ENCODE measurements at places on chromosomes 1 and 21.

GRCh38 chr1:110200666-110201065 lies 9.4 kb upstream of the KCNC4 start:
- ATAC-seq: no peak

DNA sequence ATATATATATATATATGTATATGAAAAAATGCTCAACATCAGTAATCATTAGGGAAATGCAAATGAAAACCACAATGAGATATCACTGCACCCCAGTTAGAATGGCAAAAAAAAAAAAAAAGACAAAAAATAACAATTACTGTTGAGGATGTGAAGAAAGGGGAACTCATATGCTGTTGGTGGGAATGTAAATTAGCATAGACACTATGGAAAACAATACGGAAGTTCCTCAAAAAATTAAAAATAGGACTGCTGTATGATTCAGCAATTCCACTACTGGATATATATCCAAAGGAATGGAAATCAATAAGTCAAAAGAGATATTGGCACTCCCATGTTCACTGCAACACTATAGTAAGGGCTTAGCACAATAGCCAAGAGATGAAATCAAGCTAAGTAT lies 41.5 kb upstream of the CTBS start:
- ATAC-seq: no peak

DNA sequence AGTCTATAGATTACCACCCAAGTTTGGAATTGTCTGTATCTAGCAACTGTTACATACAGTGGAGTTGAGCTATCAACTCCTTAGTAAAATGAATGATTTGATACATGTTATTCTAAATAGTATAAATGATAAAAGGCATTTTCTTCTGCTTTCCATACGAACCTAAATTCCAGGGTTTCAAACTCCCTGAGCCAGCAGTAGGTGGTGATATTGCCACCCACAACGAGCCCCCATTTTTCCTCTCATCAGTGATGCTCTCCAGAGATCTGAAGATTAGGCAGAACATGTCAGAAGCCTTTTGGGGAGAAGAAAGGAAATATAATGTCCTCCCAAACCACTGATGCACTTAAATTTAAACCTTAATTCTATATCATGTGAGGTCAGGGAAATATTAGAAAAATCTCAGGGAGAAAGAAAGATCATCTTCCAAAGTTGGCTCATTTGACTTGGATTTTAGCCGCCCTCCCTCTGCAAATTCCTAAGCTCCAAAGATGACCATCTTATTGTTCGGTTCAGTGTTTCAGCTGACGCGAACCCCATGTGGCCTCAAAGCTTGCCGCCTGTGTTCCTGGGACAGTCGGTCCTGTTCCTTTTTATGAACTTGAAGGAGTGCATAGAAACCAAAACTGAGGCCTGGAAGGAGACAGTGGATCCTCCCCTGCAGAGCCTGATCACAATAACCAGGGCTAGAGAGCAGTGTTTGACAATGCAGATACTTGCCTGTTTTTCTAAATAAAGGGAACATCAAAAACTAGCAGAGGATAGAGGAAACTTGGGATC lies 2.3 kb downstream of the EVA1C start:
- ATAC-seq: no peak

DNA sequence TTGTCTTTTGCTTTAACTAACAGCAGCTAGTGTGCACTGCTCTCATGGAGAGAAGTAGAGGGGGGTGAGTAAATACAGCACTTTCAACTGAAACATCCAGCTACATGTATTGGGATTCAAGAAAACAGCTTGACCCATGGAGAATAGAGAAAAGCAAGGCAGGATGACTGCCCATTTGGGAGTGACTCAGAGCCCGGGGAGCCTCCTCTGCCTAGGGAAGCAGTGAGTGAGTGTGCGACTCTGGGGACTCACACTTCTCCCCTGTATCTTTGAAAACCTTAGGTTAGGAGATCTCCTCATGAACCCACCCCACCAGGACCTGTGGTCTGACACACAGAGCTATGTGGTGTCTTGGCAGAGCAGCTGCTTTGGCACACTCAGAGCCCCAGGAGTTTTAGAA lies 82.0 kb upstream of the PTGFR start:
- no peak for ATAC-seq

GRCh38 chr1:202240956-202241355 lies 47.4 kb downstream of the LGR6 start:
- no peak for ATAC-seq

DNA sequence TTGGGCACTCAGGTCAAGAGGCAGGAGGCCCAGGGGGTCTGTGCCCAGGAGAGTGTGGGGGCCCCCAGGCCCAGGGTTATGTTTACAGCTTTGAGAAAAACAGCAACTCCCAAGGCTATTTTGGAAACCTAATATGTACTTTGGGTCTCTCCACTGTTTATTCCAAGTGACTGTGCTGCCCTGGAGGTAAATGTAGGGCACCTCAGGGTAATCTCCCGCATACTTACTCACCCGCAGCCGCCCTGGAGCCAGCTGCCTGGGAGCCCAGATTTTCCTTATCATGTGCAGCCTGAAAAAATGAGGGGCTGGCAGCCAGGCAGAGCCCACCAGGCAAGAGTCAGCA lies 20.0 kb downstream of the IFFO2 start:
- no peak for ATAC-seq

DNA sequence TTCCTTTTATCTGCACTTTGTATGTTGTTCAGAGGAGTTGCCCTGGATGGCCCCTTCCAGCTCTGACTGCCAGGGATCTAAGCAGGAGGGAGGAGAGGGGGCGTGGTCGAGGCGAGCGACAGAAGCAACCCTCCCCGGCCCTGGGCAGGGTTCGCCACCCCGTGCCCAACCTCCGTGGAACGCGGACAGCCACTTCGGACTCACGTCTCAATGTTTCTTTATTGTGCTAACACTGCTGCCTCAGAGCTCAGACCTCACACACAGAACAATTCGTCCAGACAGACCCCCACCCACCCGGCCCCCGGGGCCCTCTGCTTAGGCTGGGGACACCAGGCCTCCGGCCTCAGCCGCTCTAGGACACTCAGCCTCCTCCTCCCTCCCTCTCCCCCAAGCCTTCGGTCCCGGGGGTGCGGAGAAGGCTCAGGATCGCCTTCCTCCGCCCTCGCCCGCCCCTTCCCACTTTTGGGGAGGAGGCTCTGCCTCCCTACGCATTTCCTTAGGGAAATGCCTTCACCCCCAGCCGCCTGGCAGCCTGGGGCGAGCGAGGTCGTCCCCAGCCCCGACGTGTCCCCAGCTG lies 8.3 kb downstream of the VSIG8 start:
- peak; percentile 12 for ATAC-seq

DNA sequence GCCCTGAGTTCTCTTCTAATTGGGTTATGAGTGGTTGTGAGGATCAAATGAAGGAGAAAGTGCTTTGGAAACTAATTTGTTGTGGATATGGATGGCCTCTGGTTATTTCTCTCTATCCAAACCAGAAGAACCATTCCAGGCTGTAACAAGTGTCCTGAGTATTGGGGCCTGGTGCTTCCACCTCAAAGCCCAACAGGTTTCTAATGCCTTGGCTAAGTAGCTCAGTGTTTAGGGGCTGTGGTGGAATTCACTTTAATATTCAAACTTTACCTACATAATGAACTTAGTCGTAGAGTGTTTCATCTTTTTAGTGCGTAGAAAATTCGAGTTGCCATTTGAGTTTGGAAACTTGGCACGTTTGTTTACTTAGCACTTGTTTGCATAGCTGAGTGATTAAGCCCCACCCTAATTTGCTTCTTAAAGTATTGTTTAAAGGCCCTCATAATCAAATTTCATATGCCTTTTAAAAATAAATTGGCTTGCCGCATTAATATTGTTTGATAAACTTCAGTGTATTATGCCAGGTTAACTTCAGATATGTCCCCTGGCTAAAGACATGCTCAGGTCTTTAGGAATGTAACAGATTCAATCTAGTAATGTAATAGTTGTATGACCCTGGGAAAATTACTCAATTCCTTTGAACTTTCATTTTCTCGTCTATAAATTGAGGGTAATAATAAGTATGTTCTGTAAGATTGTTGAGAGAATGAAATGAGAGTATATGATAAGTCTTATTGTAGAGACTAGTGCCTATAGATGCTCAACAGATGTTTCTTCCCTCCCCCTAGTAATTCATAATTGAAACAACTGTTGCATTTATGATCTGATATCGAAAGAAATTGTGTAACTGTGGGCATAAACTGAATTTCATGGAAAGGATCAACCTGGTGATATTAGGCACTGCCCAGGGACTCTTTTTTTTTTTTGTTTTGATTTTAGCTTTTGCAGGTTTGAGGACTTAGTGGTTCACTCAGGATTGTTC lies 1.6 kb downstream of the AGO4 start:
- ATAC-seq: no peak

GRCh38 chr1:161705537-161705936 lies 1.5 kb upstream of the FCRLA start:
- ATAC-seq: no peak

DNA sequence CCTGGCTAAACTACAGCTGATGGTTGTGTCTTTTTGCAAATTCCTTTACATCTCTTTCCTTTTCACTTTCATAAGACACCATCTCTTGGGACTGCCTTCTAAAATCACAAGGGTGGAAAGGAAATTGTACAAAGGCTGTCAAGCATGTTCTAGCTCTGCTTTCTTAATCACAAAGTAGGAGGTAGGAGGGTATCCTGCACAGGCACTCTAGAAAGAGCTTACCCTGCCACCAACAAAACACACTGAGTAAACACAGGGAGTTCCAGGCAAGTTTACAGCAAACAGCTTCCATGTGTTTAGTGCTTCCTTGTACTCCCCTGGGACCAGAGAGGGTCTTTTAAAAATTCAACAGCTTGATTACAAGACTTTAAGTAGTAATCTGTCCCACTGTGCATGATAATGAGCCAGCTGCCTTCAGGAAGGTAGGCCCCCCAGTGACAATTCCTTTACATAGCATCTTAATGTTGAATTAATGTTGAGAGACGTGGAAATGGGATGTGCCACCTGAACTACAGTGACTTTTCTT lies 2.4 kb downstream of the PLPP3 start:
- no peak for ATAC-seq
